ENCODE measurements at places on chromosomes 3 and 15. TPM values are rescaled to one million over a fixed set of nuclear protein-coding genes. Genes with fewer than 3 reads are reported as not detected.

The HTR3E gene
- total RNA-seq: not detected

The GOLGA6L7 gene
- total RNA-seq: not detected

The FEZF2 gene
- not detected for total RNA-seq

The LDHAL6B gene
- total RNA-seq: not detected

The RPL4 gene
- total RNA-seq: 5,352 TPM

The MEIS2 gene
- total RNA-seq: 8.6 TPM

The COPS2 gene
- total RNA-seq: 61.1 TPM

The SPTBN5 gene
- total RNA-seq: 0.25 TPM

The AMIGO3 gene
- total RNA-seq: 0.17 TPM

The ADAMTS9 gene
- 0.49 TPM for total RNA-seq

The NME9 gene
- total RNA-seq: not detected

The CYP8B1 gene
- total RNA-seq: not detected

The SEMA3F gene
- total RNA-seq: 11.5 TPM

The FAM43A gene
- total RNA-seq: 20.1 TPM

The PSTPIP1 gene
- total RNA-seq: not detected

The CYP1A2 gene
- not detected for total RNA-seq

The FBXL22 gene
- 0.18 TPM for total RNA-seq

The MKRN3 gene
- 1.6 TPM for total RNA-seq

The CD200R1 gene
- total RNA-seq: not detected

The LRRIQ4 gene
- not detected for total RNA-seq

The KIF7 gene
- total RNA-seq: 3.2 TPM

The ESYT3 gene
- total RNA-seq: 1.2 TPM

The PLCB2 gene
- total RNA-seq: 0.77 TPM

The GP5 gene
- total RNA-seq: not detected

The LMOD3 gene
- not detected for total RNA-seq

The CACNA2D2 gene
- total RNA-seq: 0.50 TPM

The LYZL4 gene
- total RNA-seq: not detected

The ULK4 gene
- total RNA-seq: 6.2 TPM

The WDR93 gene
- total RNA-seq: 0.25 TPM

The EFCAB12 gene
- total RNA-seq: 0.95 TPM

The CLEC3B gene
- not detected for total RNA-seq

The FAM174B gene
- total RNA-seq: 7.3 TPM

The MRPS22 gene
- 49.1 TPM for total RNA-seq

The CCDC39 gene
- total RNA-seq: not detected

The AQP9 gene
- not detected for total RNA-seq

The KNG1 gene
- total RNA-seq: not detected

The EXD1 gene
- not detected for total RNA-seq

The NR1I2 gene
- total RNA-seq: not detected

The MST1R gene
- 8.3 TPM for total RNA-seq

The SPSB4 gene
- total RNA-seq: 0.07 TPM

The ACOX2 gene
- total RNA-seq: 7.2 TPM

The PLA1A gene
- 0.40 TPM for total RNA-seq

The COX17 gene
- 111 TPM for total RNA-seq

The PAK6 gene
- total RNA-seq: 0.71 TPM

The CPLX3 gene
- total RNA-seq: not detected

The CLDN1 gene
- 22.6 TPM for total RNA-seq

The CALML4 gene
- total RNA-seq: 11.1 TPM

The SLC15A2 gene
- 0.10 TPM for total RNA-seq

The TRPM1 gene
- not detected for total RNA-seq

The GP9 gene
- not detected for total RNA-seq

The SLC12A8 gene
- 1.2 TPM for total RNA-seq

The SMCO1 gene
- not detected for total RNA-seq

The OR4F6 gene
- not detected for total RNA-seq

The ROBO2 gene
- not detected for total RNA-seq

The SKOR1 gene
- 0.05 TPM for total RNA-seq

The RBPMS2 gene
- total RNA-seq: 8.3 TPM
